ENCODE measurements at places on chromosomes 16 and 17. TPM values are rescaled to one million over a fixed set of nuclear protein-coding genes. Genes with fewer than 3 reads are reported as not detected.

PLLP gene
- 0.14 TPM for polyA plus RNA-seq

KRT39 gene
- not detected for polyA plus RNA-seq

SLC38A8 gene
- not detected for polyA plus RNA-seq

TBC1D26 gene
- not detected for polyA plus RNA-seq

MT1M gene
- not detected for polyA plus RNA-seq

ATP2A1 gene
- not detected for polyA plus RNA-seq

LCAT gene
- not detected for polyA plus RNA-seq

LDHD gene
- not detected for polyA plus RNA-seq

CCR7 gene
- 622 TPM for polyA plus RNA-seq

Data from naive B cell (primary cell).